ENCODE measurements at places on chromosomes 16 and 17. TPM values are rescaled to one million over a fixed set of nuclear protein-coding genes. Genes with fewer than 3 reads are reported as not detected.

The BAIAP3 gene
- 0.24 TPM for total RNA-seq

The SLC52A1 gene
- total RNA-seq, result 1.7 TPM

The CLEC19A gene
- total RNA-seq, result not detected

The EXOC3L1 gene
- total RNA-seq, result not detected

The KCTD13 gene
- total RNA-seq, result 15.3 TPM

The CACNG4 gene
- total RNA-seq, result under 0.01 TPM

The ABCA10 gene
- total RNA-seq, result 0.85 TPM

The TBC1D26 gene
- not detected for total RNA-seq

The HS3ST3A1 gene
- total RNA-seq, result 2.4 TPM

The MON1B gene
- 6.0 TPM for total RNA-seq

The SPEM2 gene
- total RNA-seq, result not detected

The ITGB4 gene
- total RNA-seq, result 367 TPM

The ANKFN1 gene
- under 0.01 TPM for total RNA-seq

The TEDC2 gene
- 0.85 TPM for total RNA-seq

The C17orf100 gene
- 0.24 TPM for total RNA-seq

The DUS1L gene
- 113 TPM for total RNA-seq

The MYH3 gene
- 0.48 TPM for total RNA-seq

The TBC1D3E gene
- total RNA-seq, result not detected

The CHST4 gene
- total RNA-seq, result not detected

The KRTAP9-8 gene
- not detected for total RNA-seq

The RNF135 gene
- total RNA-seq, result 12.8 TPM

The AGRP gene
- total RNA-seq, result not detected

The PTX4 gene
- total RNA-seq, result not detected

The LRRC37A gene
- 0.48 TPM for total RNA-seq

The PRSS8 gene
- 33.0 TPM for total RNA-seq

The ANKS4B gene
- under 0.01 TPM for total RNA-seq

The ADGRG3 gene
- total RNA-seq, result under 0.01 TPM

The MMP28 gene
- total RNA-seq, result 37.8 TPM

The TPSB2 gene
- total RNA-seq, result not detected

The C16orf74 gene
- 100 TPM for total RNA-seq

The OTOP3 gene
- not detected for total RNA-seq

The TTLL6 gene
- total RNA-seq, result under 0.01 TPM

The LGALS9B gene
- not detected for total RNA-seq

The RNF157 gene
- not detected for total RNA-seq

The TLCD1 gene
- total RNA-seq, result 9.4 TPM

The CYB5B gene
- total RNA-seq, result 71.0 TPM

The TTYH2 gene
- total RNA-seq, result 2.2 TPM

The TBX2 gene
- total RNA-seq, result 0.72 TPM

The MEAK7 gene
- 51.2 TPM for total RNA-seq

The ZKSCAN2 gene
- 2.4 TPM for total RNA-seq

The ABCC12 gene
- total RNA-seq, result not detected

The ELOB gene
- total RNA-seq, result 420 TPM

The RNFT1 gene
- 8.0 TPM for total RNA-seq

The FAM234A gene
- total RNA-seq, result 42.7 TPM

The ASGR1 gene
- 0.64 TPM for total RNA-seq

The SPATA22 gene
- not detected for total RNA-seq

The NPIPB13 gene
- 0.72 TPM for total RNA-seq

The EVI2A gene
- total RNA-seq, result under 0.01 TPM

The IRX3 gene
- 3.4 TPM for total RNA-seq

The TRPV2 gene
- total RNA-seq, result not detected

The C1QL1 gene
- not detected for total RNA-seq

The CACNG1 gene
- not detected for total RNA-seq

The GAN gene
- 12.8 TPM for total RNA-seq

The TP53TG3 gene
- total RNA-seq, result 0.48 TPM

The PROCA1 gene
- 0.24 TPM for total RNA-seq

The CD7 gene
- total RNA-seq, result not detected

The CPD gene
- 219 TPM for total RNA-seq

The RDM1 gene
- total RNA-seq, result 1.4 TPM

The ZP2 gene
- not detected for total RNA-seq

Measured in tracheal epithelial cell (primary cell).